RWPE1 (cell line): ENCODE measurements at places on chromosomes 1 and 21.

DNA sequence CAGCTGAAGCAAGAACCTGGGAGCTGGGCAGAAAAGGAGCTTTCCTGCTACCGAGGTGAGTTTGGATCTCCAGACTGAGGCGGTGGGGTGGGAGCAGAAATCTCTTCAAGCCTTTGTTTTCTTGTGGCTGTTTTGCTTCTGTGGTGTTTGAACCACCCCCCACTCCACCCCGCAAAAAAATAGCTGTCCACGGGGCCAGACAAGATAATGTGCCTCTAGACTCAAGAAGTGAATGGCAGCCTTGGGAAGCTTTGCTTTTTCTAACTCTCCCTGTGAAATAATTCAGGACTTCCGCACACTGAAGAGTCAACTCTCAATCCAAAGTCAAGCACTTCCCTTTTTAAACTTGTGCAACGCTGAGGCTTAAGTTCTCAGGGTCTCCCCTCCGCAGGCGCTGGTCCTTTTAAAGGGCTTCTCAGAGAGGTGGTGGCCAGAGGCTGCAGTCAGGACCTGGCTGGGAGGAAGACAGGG, 159.6 kb upstream of the COA6 start:
- DNase-seq: no peak

DNA sequence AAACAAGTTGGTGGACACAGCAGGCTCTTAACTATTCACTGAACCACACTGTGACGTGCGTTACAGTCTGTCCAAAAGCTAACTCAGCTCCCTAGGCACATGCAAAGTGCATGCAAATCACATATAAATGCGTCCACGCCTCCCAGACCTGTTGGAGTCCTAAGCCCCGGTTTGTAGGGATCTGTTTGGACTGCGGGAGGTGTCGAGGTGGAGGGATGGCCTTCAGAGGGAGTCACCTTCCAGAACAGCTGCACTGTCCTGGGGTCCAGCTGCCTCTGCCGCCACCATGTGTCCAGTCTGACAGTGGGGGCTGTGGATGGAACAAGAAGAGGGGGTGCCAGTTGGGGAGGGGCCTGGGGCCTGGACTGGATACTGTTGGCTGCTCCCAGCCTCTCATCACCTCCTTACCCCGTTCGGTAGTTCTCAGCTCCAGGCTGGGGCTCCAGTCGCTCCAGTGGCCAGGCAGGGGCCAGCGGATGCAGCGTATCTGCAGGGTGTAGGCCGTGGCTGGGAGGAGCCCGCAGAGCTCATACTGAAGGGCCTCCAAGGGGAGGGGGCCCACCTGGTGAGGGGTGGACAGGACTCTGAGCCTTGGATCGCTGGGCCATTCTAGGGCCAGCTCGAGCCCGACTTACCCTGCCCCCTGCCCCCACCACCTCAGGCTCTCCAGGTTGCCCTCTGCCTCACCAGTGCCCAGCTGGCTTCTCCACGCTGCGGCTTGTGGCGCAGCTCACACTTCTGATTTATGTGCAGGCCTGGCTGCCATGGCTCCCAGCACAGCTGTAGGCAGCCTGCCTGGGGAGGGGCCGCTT, 7.9 kb upstream of the MRPS15 start:
- no peak for DNase-seq

- DNase-seq: no peak
These were observed 109.8 kb downstream of the MAST2 start for GRCh38 chr1:45913183-45913683.

DNA sequence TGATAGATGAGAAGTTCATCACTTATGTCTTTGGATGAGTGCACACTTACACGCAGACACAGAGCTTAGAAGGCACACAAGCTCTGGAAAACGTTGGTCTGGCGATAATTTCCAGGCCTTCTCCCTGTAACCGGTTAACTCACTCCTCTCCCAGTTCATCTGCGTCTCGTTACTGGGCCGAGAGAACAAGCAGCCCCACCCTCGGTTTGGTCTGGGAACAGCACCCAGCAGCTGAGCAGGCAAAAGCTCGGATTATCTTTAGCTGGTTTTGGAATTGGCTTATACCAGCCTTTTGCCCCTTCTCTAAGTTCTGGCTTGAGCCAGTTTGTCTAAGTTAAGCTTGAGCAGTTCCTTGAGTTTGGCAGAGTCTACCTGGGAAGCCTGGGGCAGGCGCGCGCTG, 27.3 kb upstream of the COL6A1 start:
- no peak for DNase-seq

- DNase-seq: no peak
These were observed 291.1 kb upstream of the POU3F1 start for GRCh38 chr1:38337711-38338110.

GRCh38 chr1:155184835-155185782, 11.5 kb downstream of the TRIM46 start:
- DNase-seq: no peak

DNA sequence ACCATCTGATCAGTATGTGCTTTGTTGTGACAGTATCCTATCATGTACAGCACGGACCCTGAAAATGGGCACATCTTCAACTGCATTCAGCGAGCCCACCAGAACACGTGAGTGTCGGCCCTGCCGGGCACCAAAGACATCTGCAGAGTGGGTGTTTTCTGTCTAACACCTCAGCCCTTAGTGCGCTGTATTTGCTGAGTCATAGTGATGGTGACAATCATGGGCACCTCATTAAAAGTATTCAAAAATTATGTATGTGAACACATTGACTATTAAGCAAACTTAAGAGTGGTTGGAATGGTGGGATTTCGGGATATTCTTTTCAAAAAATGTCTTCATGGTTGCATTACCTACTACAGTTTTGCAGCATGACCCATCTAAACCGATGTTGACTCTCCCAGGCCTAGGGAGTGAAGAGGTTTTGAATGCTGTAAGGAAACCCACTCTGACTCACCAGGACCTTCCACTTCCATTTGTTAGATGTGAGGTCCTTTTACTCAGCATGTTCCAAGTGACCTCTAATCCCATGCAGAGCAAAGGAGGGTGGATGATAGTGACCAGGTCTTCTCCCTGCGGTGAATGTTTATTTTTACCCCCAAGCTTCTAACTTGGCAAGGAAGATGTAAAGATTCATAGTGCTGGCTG, 20.1 kb downstream of the MGST3 start:
- no peak for DNase-seq

- peak; percentile 30 for DNase-seq
These were observed 74.2 kb upstream of the QSOX1 start for GRCh38 chr1:180080439-180080838.

GRCh38 chr1:25692560-25692959, 76.0 kb downstream of the MAN1C1 start:
- DNase-seq: no peak

DNA sequence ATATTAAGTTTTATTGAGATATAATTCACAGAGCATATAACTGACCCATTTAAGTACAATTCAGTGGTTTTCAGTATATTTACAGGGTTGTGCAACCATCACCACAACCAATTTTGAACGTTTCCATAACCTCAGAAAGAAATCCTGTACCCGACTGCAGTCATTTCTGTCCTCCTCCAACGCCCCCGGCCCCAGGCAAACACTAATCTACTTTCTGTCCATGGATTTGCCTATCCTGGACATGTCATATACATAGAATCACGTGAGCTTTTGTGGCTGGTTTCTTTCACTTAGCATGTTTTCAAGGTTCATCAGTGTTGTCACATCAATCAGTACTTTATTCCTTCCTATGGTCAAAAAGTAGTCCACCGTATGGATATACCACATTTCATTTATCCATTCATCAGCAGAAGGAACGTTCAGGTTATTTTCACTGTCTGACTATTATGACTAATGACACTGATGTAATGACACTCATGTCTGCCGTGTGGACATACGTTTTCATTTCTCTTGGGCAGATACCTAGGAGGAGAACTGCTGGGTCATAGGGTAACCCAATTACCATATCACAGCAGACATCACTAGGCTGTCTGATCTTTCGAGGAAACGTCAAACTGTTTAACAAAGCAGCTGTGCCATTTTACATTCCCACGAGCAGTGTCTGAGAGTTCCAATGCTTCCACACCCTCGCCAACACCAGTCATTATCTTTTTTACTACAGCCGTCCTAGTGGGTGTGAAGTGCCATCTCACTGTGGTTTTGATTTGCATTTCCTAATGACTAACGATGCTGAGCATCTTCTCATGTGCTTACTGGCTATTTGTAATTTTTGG, 30.8 kb downstream of the MRPL37 start:
- DNase-seq: no peak

DNA sequence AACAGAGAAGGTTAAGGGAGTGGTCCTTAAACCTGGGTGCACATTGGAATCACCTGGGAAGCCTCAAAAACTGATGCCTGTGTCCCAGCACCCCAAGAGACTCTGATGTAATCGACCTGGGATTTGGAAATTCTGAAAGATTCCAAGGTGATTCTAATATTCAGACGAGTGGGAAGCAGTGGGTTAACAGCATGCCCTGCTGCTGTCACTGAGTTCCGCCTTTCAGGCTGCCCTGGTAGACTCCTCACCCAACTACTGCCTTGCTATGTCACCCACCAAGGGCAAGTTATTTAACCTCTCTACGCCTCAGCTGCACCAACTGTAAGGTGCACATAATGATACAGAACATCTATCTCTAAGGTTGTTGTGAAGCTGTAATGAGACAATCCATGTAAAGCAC, 59.2 kb downstream of the CD34 start:
- DNase-seq: no peak

DNA sequence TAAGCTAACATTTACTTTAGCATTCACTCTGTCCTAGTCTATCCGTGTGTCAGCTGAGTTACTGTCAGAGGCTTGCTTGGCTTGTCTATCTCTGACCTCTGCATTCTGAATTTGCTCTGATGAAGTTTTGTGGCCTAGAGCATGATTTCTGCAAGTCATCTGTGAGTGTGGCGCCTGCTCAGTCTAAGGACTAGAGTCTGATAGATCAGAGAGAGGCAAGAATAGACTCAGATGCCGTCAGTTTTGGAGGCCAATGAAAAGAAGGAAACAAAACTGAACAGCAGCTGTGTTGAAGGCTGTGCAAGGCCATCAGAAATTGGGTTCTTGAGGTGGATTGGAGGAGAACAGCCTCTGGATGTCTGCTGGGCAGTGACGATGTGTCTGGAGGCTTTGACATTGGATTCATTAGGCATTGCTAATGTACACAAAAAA, 573.1 kb downstream of the USP25 start:
- DNase-seq: no peak

DNA sequence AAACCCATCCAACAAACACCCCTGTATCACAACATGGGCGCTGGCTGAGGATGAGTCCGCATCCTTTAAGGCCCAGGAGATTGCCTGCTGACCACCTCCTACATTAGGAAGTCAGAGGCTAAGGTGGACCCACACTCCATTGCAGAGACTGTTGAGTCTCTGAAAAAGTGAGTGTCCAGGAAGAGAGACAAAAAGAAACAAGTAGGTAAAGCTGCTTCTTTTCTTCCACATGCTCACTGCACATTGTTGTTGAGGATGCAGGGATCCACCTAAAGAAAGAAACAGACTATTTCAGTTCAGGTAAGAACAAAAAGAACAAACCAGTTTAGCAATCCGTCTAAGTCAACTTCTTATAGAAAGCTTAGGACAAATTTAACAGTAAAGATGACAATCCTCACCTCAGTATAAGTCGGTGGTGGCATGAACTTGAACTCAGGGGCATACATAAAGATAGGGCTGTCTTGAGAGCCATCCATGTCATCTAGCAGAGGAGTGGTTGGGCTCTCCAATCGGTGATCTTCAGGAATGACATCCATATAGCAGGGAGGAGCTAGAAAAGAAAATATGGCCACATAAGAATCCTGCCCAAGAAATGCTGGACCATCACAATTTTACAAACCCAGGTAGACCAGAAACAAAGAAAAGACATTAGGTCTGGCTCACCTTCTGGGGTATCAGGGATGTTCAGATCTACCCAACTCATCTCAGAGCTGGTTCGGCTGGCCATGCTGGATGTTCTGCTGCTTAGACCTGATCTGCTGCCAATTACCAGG, 2.6 kb downstream of the TXNIP start:
- no peak for DNase-seq

DNA sequence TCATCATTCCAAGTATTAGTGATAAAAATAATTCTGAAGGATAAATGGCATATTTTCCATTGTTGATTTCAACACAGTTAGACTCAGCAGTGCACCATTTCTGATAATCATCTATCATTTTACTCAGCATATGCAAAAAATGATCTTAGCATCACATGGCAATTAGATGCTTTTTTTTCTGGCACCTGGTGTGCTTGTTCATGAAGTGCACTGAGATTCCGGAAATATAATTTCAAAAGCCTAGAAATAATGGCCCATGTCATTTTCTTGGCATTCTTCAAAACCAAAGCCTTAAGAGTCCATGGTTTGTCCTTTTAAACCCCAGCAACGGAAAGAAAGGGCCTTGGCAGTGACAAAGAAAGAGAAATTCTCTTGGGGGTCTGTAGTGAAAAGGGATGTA, 278.8 kb downstream of the KIF26B start:
- no peak for DNase-seq

GRCh38 chr1:39608921-39609320, 30.5 kb downstream of the HEYL start:
- DNase-seq: no peak

DNA sequence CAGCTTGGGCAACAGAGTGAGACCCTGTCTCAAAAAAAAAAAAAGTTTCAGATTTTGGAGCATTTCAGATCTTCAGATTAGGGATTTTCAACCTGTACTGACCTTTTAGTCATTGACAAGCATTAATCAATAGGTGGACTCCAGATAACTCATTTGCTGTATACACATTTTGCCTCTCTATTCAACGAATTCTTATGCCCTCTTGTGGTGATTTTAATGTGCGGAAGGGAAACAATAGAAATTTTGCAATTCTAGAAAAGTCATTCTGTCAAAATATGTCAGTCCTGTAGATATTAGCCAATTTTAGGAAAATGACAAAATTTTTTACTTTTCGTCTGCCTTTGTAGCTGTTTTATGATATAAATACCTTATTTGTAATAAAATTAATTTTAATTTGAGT, 11.6 kb upstream of the OR2G2 start:
- DNase-seq: peak; percentile 8

DNA sequence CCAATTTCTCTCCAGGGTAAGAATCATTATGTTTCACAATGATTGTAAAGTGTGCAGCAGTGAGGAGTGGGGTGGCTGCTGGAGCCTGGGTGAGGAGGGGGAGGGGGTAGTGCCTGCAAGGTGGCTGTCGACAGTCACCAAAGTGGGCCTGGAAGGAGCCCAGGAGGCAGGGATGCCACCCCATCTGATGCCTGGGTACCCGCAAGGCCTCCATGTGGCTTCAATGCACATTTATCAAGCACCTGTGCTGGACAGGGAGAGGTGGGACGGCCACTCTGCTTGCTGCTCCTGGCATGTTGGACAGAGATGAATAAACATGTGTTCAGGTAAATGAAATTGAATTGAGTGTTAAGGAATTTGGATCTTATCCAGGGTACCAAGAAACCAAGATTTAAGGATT, 78.8 kb upstream of the DISP3 start:
- DNase-seq: no peak

GRCh38 chr21:28768753-28769152, 223.9 kb downstream of the LTN1 start:
- DNase-seq: no peak

GRCh38 chr21:25831300-25831960, 96.7 kb downstream of the GABPA start:
- no peak for DNase-seq

DNA sequence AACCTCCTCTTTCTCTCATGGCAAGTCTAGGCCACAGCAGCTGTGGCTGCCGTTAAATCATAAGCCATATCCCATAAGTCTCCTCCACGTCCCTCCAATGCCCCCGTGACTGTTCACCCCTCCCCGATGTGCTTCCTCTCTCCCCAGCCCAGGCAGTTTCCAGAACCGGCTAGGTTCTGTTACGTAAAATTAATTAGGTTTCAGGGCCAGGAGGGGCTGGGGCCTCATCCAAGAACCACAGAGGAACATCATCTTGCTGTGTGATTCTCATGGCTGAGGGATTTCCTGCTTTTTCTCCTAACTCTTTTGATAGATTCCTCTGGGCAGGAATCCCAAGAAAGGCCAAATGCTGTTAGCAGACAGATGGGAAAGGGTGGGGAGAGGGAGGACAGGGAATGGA, 141.8 kb upstream of the AJAP1 start:
- DNase-seq: no peak
